ENCODE measurements at places on chromosomes 5 and 9.

GRCh38 chr5:181005791-181006190 is 17.1 kb downstream of the BTNL3 start:
- DNase-seq: no peak

DNA sequence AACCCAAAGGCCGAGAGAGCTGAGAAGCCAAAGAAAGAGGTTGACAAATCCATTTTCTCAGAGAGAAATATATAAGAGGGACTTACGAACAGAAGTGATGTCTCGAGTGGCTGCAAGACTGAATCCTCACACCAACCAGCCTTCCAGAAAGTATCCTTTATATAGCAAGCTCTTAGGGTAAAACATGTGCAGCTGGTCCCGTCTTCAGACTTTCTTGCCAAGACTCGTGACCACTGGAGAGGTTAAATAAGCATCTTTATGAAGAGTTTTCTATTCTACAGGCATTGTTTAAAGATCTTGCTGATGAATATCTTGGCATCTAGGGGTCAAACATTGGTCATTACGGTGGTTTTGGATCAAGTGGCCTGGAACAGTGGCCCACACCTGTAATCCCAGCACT is 16.9 kb upstream of the SLC22A4 start:
- no peak for DNase-seq

DNA sequence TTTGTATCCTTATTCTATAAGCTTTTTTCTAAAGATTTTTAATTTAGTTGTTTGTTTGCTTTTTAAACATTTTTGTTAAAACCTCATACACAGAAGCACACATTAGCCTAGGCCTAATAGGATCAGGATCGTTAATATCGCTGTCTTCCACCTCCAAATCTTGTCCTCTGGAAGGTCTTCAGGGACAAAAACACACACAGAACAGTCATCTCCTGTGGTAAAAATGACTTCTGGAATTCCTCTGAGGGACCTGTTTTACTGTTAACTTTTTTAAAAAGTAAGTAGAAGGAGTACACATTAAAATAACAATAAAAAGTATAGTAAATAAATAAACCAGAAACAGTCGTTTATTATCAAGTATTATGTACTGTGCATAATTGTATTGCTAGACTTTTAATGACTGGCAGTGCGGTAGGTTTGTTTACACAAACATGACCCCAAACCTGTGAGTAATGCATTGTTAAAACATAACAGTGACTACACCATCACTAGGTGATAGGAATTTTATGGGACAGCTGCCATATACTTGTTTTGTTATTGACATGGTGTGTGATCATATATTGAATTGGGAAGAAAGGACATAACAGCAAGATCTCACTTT is 109.6 kb downstream of the ZCCHC7 start:
- DNase-seq: no peak

GRCh38 chr9:35422753-35423152 is 67.2 kb upstream of the RUSC2 start:
- DNase-seq: no peak

- DNase-seq: no peak
Observed at GRCh38 chr9:87256973-87257372, 240.7 kb upstream of the DAPK1 start.

GRCh38 chr9:89465001-89465451 is 32.9 kb downstream of the SEMA4D start:
- no peak for DNase-seq

- no peak for DNase-seq
Observed at GRCh38 chr9:2502760-2503159, 118.8 kb upstream of the VLDLR start.

GRCh38 chr9:27527702-27528075 is 1.9 kb downstream of the MOB3B start:
- no peak for DNase-seq

DNA sequence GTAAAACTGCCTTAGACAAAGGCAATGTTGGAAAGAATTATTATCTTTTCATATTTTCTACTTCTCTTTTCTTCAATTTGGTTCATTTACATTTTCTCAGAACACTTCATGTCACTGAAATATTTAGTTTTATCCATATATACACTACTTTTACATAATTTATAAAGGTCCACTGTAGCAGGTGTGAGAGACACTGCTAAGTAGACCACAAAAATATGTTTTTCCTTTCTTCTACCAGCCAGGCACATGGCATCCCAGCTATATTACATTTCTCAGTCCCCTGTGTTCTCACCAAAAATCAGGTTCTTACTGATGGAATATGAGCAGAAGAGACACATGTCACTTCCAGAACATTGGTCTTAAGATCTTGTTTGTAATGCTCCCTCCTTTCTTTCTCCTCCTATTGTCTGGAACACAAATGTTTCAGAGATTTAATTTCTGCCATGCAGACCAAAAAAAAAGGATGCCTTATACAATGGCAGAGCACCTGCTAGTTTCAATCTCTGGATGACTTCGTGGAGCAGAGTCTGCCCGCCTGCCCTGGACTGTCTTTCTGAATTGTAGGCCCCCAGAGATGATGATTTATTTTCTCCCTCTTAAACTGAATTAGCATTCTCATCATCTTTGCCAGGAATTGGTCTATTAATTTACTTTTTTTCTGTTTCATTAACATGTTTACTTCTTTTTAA is 125.4 kb upstream of the ACOT12 start:
- no peak for DNase-seq

GRCh38 chr9:95721061-95721531 is 154.4 kb upstream of the ERCC6L2 start:
- no peak for DNase-seq

- DNase-seq: no peak
Observed at GRCh38 chr9:69812068-69813000, 8.3 kb upstream of the CFAP95 start.

GRCh38 chr5:169044962-169045361 is 256.0 kb downstream of the SLIT3 start:
- DNase-seq: no peak

DNA sequence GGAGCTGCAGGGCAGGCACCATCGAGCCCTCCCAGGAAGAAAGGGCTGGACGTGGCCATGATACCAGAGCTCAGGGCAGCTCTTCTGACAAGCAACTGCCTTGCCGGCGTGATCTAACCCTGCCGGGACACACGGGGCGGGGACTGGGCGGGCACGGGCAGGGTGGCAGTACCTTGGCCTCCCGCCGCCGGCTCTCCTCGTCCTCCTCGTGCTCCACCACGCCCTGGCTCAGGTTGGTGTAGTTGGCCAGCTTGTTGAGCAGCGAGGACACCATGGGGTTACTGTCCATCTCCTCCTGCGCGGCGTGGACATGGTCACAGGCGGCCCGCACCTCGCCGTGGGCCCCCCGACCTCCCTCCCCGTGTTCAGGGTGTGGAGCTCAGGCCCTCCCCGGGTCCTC is 18.5 kb downstream of the SLC12A7 start:
- no peak for DNase-seq

- DNase-seq: no peak
Observed at GRCh38 chr9:82894961-82895821, 167.8 kb downstream of the RASEF start.

DNA sequence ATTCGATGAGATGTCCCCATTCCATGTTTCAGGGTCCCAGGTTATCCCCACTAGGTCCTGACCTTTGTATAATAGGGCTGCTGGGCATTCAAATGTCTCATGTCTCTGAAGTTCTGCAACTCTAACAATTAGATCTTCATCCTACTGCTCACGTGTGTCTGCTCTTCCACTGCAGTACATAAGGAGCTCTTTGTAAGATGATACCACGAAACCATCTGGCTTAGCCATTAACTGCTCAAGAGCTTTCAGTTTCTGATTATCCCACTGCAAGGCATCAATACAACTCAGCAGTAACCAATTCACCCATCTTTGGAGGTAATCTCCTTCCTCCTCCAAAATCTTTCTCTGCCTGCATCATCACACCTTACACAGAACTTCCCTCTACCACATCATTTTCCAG is 49.9 kb upstream of the PPP2CA start:
- DNase-seq: no peak

DNA sequence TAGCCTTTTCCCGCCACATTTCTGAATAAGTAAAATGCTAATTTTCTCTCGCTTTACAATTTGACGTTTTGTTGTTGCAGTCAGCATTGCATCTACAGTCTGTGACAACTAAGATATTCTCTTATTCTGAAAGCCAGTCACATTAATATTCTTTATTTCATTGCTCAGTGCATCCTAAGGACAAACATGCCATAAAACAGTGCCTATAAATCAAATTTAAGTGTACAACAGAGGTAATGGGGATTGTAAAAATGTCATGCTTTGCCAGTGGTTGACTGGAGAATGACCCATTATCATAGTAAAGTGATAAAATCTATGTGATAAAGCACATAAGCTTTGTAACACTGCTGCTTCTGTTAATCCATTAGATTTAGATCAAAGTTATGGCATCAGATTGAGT is 1850.0 kb upstream of the ACO1 start:
- DNase-seq: no peak

- DNase-seq: no peak
Observed at GRCh38 chr5:172411484-172412072, 42.7 kb downstream of the SH3PXD2B start.

GRCh38 chr9:3457175-3457574 is 68.6 kb downstream of the RFX3 start:
- no peak for DNase-seq
